ENCODE measurements at places on chromosomes 6 and 20. TPM values are rescaled to one million over a fixed set of nuclear protein-coding genes. Genes with fewer than 3 reads are reported as not detected.

DNA sequence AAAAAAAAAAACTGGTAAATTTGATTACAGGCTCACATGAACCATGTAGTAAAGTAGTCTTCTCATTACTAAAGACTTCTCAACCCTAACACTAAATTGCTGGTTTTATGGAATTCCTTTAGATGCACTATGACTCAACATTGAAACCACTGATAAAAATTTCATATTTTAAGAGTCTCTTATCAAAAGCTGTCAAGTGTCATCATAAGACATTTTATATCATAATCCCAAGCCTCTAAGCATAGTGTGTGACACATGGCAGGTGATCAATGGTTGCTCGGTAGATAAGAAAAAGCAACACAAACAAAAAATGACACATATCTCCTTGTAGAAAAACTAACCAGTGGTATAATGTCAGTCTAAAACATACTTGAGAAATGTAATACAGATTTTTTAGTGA is 258.4 kb downstream of the RNGTT start:
- no peak for DNase-seq

- no peak for DNase-seq
Measured at GRCh38 chr6:157813750-157814455, 9.1 kb upstream of the SNX9 start.

GRCh38 chr6:30641048-30641447 is 5.9 kb upstream of the C6orf136 start:
- no peak for DNase-seq

GRCh38 chr20:23092861-23093495 is 6.9 kb upstream of the CD93 start:
- peak; percentile 12 for DNase-seq

DNA sequence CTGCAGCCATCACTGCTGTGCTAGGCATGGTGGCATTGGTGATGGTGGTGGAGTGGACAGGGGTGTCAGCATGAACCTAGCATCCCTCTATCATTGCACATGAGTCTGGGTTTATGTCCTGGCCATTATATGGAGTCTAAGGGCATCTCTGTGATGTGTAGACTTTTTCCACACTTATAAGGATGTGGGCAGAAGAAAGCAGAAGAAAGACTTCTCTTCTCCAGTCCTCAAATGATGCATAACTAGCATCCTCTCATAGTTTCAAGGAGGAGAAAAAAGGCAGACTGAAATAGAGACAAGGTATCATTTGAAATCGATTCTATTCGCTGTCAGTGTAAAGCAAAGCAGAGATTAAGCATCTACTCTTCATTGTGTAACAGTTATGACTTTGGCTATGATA is 140.0 kb upstream of the ATXN1 start:
- DNase-seq: no peak

- DNase-seq: no peak
Measured at GRCh38 chr6:142938510-142938909, 6.5 kb downstream of the HIVEP2 start.

DNA sequence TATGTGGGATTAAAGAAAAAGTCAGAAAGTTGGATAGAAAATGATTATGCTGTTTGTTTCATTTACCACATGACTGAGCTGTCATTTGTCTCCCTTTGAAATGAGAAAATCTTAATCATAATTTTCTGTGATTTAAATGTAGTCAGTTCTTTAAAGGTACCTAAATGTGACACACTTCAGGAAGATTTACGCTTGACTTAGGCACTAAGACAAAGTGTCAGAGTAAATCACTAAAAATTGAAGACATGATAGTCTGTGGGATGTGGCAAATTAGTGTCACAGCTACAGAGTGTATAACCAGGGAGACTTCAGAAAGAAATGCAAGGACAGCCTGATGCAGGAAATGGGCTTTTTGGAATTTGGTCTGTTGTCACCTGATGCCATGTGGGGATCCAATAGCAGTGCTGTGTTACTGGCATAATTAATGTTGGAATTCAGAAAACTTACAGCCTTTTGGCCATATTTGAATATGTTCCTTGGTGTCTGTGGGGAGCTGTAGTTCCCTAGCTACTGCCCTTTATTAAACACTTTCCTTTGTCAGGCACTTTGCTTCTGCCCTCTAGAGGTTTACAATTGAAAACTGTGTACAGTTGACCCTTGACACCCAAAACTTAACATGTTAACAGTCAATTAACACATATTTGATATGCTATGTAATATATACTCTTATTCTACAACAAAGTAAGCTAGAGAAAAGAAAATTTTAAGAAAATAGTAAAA is 493.8 kb downstream of the UTRN start:
- no peak for DNase-seq

- DNase-seq: peak; percentile 65
Measured at GRCh38 chr20:50252701-50253100, 62.1 kb downstream of the CEBPB start.

- no peak for DNase-seq
Measured at GRCh38 chr6:65117817-65118409, 589.1 kb downstream of the EYS start.

- DNase-seq: peak; percentile 60
Measured at GRCh38 chr20:36098364-36098763, 56.2 kb upstream of the EPB41L1 start.

GRCh38 chr6:13407709-13408695 is 79.4 kb downstream of the GFOD1 start:
- peak; percentile 78 for DNase-seq

- DNase-seq: no peak
Measured at GRCh38 chr6:31568537-31568961, 3.5 kb upstream of the LTA start.

- no peak for DNase-seq
Measured at GRCh38 chr6:10146715-10147451, 268.0 kb downstream of the TFAP2A start.

- DNase-seq: no peak
Measured at GRCh38 chr6:144895313-144896278, 610.5 kb downstream of the UTRN start.

DNA sequence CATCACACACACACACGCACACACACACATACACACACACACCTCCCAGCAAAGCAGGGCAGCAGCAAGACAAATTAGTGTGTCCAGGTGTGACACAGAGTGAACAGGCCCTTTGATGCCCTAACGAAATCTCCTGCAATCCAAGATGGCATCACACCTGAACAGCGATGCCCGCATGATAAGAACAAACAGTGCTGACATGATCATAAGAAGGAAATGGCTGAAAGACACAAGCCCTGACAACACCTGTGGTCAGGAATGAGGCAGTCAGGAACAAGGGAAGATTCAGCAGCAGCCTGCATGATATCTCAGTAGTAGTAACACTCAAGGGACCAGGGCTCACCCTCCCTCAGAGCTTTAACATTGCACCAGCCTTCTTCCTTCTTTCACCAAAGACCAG is 156.9 kb downstream of the FAXC start:
- DNase-seq: no peak

DNA sequence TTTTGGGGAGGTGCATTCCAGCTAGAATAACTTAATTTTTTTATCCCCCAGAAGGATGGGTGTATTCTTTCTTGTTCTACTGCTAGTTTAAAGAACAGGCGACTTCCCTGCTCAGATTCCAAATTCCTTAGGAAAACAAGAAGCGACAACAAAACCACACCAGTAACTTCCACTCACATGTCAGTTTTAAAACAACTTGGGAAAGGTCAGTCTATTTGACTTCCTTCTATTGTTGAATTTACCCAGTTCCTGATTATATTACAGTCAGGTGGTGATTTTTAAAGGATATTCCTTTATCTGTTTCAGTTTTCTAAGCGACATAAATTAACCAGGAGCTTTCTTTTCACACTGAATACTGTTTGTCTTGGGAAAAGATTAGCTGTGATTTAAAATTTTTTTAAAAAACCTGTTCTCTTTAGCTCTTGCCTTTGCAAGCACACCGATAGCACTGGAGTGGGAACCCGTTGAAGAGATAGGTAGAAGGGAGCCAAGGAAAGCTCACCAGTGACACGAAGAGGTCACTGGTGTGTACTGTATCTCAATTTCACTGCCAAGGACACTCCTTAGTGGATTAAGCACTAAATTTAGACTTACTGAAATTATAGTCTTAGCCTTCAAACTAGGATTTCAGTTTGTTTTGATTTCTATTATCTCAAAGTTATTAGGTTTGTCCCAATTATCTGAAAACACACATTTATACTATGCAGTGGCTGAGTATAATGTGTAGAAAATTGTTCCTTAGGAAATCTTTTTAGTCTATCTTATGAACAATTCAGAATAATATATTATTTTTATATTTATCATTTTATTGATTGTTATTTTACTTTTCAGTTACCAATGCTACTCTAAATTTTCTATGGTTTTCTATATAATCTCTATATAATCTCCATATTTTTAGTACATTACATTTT is 22.3 kb downstream of the MARCKS start:
- DNase-seq: peak; percentile 58

- no peak for DNase-seq
Measured at GRCh38 chr6:158056804-158057203, 75.1 kb downstream of the SYNJ2 start.

- DNase-seq: no peak
Measured at GRCh38 chr20:43959920-43960227, 45.2 kb downstream of the TOX2 start.

TOX2 gene
- total RNA-seq: 24.0 TPM

COL19A1 gene
- total RNA-seq: 0.49 TPM

MAP7 gene
- total RNA-seq: 25.2 TPM

RSPO3 gene
- total RNA-seq: 0.22 TPM

CDKN1A gene
- 77.3 TPM for total RNA-seq

FAM210B gene
- total RNA-seq: 34.2 TPM

MARCKS gene
- total RNA-seq: 37.7 TPM

EYA4 gene
- 1.4 TPM for total RNA-seq

ENPP3 gene
- total RNA-seq: 1.1 TPM

PPP1R14C gene
- 14.3 TPM for total RNA-seq

GABBR1 gene
- 13.2 TPM for total RNA-seq

Data from upper lobe of left lung (tissue), 6 donors.